ENCODE measurements at places on chromosomes 5 and 9.

- no peak for DNase-seq
Observed at GRCh38 chr9:133059623-133060022, 2.2 kb upstream of the CEL start.

DNA sequence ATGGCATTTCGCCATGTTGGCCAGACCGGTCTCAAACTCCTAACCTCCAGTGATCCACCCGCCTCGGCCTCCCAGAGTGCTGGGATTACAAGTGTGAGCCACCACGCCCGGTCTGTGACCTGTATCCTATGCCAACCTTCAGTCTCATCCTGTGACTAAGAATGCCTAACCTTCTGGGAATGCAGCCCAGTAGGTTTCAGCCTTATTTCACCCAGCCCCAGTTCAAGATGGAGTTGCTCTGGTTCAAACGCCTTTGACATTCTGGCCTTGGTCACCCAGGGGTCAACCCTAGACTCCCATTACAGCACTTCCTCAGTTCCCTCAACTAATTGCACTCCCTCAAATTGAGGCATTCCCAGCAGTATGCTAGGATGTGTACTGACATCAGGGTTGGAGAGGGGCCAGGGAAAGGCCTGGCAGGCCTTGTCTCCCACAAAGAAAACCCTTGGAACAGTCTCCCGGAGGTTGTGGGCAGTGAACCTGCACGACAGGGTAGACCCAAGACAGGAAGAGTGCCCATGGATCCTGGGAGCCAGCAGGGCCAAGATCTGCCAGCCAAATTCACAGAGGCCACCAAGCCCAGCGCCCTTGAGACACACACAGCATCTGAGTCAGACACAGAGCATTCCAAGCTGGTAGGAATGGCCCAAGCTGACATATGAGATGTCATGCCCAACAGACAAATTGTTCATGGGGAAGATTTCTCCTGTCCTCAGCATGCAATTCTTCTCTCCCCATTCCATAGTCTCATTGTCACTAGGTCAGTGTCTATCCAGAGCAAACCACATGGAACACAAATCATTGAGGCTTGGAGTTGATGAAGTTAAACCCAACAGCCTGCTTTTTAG, 24.9 kb upstream of the SMU1 start:
- no peak for DNase-seq

DNA sequence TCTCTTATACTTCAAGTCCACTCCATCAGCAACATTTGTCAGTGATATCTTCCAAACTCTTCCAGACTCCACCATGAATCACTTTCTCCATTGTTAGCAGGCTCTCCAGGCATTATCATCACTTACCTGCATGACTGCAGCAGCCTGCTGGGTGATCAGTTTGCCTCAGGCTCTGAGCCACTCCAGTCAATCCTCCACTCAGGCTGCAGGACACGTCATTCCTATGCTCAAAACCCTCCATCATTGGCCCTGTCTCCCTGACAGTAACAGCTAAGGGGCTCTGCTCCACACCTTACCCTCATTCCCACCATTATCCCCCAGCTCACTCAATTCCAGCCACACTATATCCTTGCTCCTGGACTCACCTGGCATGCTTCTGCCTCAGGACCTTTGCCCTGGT, 10.7 kb downstream of the DIRAS2 start:
- DNase-seq: no peak

DNA sequence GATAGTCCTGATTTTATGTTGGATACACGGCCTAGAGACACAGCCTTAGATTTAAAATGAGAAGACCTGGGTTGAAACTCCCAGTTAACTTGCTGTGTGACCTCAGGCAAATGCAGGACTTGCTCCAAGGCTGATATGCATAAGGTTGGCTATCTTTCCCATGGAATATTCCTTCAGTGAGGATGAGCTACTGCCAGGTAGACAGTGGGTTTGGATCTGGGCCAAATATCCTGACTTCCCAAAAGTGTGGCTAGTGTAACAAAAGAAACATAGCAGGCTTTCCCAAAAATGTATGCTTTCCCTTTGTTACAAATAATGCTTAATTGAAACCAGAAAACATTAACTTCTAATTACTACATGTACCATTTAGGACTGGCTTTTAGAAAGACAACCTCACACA, 697 bp upstream of the XPA start:
- DNase-seq: no peak

DNA sequence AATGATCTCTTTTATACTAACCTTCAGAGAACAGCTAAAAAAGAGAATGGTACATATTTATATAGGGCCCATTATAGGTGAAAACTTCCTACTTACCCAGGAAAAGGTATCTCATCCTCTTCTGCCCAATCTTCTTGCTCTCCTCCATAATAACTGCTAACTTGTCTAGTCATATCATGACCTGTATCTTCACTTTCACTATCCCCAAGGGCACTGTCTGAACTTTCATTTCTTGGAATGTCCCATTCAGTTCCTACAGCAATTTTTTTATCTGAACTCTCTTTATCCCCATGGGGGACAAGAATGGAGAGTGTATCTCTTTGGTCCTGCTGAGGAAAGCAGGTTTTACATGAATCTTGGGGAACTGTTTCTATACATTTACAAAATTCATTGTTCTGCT, 36.4 kb upstream of the RAPGEF6 start:
- DNase-seq: no peak

GRCh38 chr5:111976705-111977435, 219.9 kb upstream of the NREP start:
- no peak for DNase-seq

DNA sequence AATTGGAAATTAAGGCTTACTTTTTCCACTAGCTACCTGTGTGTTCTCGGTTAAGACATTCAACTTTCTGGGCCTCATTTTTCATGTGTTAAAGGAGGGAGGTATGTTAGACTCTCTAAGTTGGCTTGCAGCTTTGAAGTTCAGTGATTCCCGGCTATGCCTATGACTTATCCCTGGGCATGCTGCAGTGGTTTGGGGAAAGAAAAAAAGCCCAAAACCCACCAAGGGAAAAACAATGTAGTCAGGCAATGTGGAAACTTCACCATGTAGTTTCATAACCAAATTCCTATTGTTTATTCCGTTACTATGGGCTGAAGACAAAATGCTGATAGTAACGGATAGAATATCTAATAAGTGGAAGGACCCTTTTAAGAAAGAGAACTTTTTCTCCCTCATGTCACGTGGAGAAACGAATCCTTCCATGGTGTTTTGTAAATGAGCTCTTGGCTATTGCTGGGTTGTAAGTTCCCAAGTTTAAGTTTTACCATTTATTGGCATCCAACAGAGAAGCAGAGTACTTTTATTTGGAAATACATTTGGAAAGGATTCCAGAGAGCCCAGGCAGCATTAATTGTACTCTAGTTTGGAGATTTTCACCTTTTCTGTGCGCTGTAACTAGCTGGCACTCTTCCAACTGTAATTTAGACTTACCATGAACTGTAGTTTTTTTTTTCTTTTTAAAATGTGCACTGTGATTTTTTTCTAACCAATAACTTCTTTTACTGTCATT, 84.9 kb upstream of the MPDZ start:
- DNase-seq: no peak

DNA sequence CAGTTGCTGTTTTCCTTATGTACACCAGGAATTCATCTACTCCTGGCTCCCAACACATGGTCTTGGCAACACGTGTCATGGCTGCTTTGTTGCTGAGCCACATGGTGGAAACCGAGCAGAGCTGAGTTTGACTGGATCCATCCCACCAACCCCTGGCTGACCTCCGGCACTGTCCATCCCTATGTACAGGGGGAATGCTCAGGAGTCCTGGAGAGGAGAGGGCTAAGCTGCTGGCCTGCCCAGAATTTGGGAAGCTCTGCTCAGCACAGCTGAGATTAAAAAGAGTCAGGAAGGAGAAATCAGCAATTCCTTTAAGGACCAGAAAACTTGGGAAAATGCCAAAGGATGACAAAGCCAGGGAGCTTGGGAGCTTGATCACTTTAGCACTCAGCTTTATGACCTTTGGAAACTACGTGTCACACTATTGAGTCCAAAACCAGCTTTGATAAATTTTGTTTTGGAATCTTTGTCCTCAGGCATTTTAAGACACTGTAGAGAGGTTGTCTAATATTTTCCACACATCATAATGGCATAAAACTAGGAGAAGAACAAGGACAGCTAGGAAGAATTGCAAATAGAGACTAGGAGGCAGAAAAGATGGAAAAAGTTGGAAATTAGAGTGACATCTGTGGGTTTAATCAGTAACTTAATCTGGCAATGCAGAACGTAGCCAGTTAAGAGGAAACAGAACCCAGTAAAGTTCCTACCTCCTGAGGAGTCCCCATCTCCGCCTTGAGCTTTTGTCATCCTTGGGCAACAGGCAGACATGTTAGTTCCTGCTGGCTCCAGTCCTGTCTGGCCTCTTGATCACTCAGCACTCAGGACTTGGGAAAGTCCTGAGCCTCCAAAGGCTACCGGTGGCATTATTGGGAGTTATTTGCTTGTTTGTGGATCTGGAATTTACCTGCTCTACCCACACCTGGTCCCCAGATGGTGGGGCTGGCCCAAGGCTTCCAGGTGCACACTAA, 62.5 kb upstream of the PLPP1 start:
- no peak for DNase-seq

- no peak for DNase-seq
Observed at GRCh38 chr5:173517648-173518047, 98.8 kb downstream of the BOD1 start.

- DNase-seq: no peak
Observed at GRCh38 chr5:149824846-149825245, 94.7 kb downstream of the PPARGC1B start.

Data from stimulated activated CD4-positive, alpha-beta T cell treated with anti-CD3 and anti-CD28 coated beads, Interleukin-15, amount 100 ng/mL, for 1 hour (primary cell).